ENCODE measurements at places on chromosomes 16 and 17. TPM values are rescaled to one million over a fixed set of nuclear protein-coding genes. Genes with fewer than 3 reads are reported as not detected.

Gene TBC1D3C
- total RNA-seq, result not detected

Gene SLC13A2
- total RNA-seq, result not detected

Gene RUNDC3A
- 1.0 TPM for total RNA-seq

Gene TBC1D26
- total RNA-seq, result 0.78 TPM

Gene SNAI3
- 5.4 TPM for total RNA-seq

Gene STX1B
- total RNA-seq, result 0.87 TPM

Gene TBKBP1
- 21.4 TPM for total RNA-seq

Gene KRT33B
- total RNA-seq, result not detected

DNA sequence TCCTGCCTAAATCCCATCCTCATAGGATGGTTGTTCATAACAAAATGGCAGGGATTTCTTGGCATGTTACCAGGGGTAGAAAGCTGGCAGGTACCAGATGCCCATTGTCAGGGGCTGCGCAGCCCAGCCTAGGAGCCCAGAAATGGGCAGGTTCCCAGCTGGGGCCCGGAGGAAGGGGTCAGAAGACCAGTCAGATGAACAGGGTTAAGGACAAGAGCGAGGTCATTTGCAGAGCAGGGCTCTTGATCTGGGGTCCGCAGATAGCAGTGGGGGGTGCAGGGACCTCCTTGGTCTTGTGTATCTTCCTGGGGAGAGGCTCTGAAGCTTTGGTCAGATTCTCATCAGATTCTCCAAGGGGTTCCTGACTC, 52.3 kb upstream of the CDC42EP4 start:
- no peak for DNase-seq

- DNase-seq, result no peak
Measured at GRCh38 chr16:55126456-55126855, 195.8 kb downstream of the IRX5 start.

DNA sequence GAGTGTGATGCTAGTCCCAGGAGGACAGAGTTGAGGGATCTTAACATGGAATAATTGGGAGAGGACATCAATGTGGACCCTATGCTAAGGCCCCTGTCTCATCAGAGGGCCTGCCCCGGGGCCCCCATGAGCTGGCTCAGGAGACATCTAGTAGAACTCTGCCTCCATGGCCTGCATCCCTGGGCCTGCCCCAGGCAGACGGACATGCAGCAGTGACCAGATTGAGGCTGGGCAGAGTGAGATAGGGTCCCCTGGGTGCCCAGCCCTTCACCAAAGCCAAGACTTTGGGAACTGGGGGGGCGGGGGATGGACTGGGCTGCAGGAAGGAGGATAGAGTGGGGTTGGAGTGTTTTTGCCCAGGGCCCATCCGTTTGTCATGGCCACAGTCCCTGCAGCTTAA, 115.2 kb downstream of the CCDC182 start:
- DNase-seq, result no peak

DNA sequence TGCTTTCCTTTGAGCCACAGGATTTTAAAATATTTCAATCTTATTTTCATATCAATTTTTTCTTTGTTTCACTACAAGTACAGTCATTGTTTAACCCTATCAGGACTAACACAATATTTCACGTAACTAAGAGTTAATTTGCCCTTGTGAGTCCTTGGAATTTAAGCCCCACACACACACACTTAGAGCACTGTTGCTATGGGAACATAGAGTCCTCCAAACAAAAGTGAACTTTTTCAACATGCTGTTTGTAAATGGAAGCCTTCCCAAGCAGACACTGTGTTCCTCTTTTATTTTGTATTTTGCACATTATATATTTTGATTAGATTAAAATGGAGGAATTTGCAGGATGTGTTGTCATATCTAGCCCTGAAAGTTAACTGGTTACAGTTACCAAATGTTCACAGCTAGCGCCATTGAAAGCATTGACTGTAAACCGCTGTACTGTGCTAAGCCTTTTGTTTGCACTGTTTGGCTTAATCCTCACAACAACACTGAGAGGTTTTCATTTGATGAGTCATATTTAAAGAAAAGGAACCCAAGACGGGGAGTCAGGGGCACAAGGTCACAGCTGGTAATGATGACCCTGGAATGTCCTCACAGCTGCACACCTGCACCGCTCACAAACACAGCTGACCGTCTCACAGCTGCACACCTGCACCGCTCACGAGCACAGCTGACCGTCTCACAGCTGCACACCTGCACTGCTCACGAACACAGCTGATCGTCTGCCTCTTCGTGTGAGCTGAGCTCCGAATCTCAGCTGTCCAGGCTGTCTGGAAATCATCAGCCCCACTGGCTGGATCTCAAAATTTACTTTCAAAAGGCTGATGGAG, 6.3 kb downstream of the HSBP1 start:
- DNase-seq, result no peak

DNA sequence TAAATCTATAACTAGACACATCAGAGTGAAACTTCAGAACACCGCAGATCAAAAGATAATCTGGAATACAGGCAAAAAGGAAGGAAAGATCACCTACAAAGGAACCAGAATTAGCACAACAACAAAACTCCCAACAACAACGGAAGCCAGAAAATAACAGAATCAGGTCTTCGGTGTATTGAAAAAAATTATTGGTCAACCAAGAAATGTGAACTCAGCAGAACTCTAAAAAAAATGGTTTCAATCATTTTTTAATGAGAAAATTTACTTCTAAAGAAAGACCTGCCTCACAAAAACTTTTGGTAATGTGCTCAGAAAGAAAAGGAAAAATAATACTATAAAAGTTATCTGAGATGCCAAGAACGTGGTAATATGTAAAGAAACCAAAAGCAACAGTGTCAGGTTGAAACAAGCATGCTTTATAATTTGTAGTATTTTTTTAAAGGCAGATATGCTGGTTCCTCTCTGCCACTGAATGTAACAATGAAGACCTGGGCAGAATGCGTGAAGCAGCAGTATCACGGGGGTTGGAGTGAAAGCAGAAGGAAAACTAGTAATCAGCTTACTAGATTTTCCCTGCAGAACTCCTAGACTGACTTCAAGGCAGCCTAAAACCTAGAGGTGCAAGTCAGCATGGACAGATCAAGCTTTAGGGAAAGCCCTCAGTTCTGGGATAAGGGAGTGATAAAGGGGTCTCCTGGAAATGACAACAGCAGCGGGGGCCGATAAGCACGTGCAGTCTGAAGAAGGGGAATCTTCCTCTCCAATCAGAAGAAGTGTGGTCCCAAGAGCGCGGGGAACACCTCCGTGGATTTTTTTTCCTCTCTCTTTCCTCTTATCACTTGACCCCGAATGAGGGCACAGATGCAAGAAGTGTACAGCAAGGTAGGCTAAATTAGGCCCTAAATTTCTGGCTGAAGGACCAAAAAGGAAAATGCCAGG, 80.9 kb upstream of the TEKT1 start:
- DNase-seq, result no peak

DNA sequence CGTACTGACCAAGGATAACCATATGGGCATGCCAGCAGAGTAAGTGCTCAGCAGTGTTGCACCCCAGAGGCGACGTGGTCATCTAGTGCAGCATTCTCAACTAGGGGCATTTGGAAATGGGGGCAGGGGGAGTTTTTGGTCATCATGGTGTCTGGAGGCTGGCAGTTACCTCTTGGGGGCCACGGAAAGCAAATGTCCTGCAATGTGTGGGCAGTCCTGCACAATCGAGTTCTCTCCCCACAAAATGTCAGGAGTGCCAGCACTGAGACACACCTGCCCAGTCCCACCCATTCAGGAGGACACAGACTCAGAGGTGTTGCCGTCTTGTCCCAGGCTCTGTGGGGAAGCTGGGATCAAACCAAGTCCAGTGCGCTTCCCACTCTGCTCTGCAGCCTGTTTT, 3.0 kb downstream of the RASL10B start:
- no peak for DNase-seq

DNA sequence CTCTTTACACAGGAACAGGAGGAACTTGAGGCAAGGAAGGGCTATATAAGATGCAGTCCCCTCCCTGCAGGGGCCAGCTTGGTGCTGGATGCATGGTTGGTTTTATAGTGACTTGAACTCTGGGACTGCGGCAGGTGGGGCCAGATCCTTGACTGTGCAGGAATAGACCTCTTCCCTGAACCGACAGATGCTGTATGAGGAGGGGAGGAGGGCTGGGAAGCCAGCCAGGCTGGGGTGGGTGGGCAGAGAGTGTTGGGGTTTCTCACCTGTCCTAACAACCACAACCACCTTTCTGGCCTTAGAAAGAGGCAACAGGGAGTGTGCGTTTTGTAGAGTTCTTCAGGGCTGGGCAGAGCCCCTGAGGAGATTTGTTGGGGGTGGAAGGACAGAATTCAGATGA, 798.1 kb downstream of the KCNJ18 start:
- no peak for DNase-seq

- no peak for DNase-seq
Measured at GRCh38 chr16:35011-35677, 18.3 kb downstream of the POLR3K start.

DNA sequence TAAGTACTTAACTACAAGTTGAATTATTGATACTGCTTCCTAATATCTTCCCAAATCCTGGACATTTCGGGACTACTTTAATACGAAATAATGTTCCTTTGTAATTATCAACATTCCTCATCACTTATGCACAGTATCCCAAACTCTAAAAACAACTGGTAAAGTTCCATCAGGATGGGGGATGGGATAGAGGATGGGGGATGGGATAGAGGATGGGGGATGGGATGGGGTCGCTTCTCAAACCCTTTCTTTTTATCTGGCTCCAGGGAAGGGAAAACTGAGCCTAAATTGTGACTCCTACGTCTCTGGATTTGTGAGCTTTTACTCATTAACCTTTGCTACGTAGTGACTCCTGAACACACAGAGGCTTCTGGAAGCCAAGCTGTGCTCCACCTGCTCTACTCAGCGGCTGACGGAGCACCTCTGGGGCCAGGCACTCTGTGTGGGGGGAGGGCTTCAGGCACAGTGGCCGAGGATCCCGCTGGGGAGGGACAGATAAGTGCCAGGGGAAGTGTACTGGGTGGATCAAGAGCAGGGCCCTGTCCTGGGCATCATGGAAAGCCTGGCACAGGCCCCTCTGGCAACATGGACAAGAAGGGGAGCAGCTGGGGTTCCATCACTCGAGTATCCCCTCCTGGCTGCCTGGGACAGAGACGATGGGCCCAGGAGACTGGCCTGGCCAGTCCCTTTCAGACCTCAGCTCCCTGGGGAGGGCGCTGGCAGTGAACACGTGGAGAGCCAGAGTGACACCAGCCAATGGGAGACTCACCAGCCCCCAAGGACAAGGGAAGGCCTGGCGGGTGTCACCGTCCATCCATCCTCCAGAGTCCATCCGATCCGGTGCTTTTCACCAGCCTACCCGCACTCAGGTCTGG, 56.2 kb downstream of the PGS1 start:
- DNase-seq, result no peak

- no peak for DNase-seq
Measured at GRCh38 chr16:89159066-89159849, 12.3 kb upstream of the CDH15 start.

DNA sequence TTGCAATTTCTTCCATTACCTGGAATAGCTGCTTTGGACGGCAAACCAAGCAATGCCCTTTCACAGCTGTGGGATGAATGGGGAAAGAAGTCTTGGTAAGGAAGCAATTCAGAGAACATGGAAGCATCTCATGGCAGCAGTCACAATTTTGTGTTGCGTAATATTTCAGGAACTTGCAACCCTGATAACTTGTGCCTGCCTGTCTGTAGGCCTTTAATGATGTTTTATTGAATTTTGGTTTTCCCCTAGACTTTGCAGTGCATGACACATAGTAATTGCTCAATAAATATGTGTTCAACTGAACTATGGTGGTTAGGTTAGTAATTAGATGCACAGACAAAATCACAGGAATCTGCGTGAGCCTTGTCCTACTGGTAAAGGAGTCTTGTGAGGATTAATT, 439.5 kb downstream of the WWOX start:
- DNase-seq, result no peak

DNA sequence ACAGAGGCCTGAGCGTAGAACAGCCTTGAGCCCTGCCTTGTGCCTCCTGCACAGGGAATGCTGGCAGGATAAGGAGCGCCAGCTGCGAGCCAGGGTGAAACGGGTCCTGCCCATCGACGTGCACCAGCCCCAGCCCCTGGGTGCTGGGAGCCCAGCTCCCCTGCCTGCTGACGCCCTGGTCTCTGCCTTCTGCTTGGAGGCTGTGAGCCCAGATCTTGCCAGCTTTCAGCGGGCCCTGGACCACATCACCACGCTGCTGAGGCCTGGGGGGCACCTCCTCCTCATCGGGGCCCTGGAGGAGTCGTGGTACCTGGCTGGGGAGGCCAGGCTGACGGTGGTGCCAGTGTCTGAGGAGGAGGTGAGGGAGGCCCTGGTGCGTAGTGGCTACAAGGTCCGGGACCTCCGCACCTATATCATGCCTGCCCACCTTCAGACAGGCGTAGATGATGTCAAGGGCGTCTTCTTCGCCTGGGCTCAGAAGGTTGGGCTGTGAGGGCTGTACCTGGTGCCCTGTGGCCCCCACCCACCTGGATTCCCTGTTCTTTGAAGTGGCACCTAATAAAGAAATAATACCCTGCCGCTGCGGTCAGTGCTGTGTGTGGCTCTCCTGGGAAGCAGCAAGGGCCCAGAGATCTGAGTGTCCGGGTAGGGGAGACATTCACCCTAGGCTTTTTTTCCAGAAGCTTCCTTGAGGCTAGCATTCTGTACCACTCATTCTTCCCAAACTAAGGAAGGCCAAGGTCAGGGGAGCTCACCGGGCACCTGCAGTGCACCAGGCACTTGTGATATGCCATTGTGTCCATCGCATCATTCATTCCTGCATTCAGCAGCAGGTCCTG, 1.9 kb downstream of the PNMT start:
- no peak for DNase-seq

DNA sequence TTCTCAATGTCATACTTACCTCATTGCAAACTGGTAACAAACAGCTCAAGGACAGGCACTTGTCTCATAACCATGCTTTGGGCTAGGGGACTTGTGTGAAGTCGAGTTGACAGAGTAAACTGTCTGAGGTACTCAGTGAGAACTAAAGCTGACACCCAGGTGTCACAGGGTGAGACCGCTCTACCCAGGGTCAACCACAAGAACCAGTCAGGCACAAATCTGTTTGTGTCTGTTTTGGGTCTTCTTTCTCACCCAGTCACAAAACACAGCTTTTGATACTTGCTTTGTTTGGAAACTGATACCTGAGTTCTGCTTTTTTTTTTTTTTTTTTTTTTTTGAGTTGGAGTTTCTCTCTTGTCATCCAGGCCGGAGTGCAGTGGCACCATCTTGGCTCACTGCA, 161.1 kb downstream of the STX8 start:
- no peak for DNase-seq

GRCh38 chr17:53032861-53033271, 789.9 kb upstream of the KIF2B start:
- DNase-seq, result no peak

DNA sequence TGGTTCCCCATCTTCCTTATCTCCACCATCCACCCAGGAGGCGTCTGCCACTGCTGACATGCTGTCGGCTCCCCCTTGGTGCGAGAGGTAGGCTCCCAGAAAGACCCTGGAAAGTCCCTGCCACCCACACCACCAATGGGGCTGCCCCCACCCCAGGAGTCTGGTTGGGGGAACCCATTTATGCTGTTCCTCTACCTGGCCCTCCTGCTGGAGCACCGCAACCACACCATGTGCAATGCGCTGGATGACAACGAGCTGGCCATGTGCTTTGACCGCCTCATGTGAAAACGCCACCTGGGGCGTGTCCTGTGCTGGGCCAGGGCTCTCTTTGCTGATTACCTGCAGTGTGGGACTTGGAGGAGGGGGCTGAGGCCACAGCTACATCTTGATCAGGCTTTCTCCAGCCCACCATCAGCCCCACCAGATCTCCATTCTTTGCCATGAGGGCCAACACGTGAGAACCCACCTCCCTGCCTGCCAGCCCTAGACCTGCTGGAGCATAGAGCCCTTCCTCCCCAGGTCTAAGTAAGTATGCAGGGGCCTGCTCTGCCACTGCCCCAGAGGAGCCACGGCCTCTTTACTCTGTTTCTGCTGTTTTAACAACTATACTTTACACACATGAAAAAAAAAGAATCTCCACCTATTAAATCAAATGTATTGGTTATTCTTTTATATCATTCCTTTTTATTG, 7.9 kb upstream of the ALDH3A1 start:
- no peak for DNase-seq

Measured in activated naive CD4-positive, alpha-beta T cell treated with anti-CD3 and anti-CD28 coated beads, Interleukin-2, amount 50 U/mL, for 72 hours (primary cell).